Activated CD4-positive, alpha-beta T cell treated with anti-CD3 and anti-CD28 coated beads, Interleukin-2, amount 50 U/mL, for 1 hour (primary cell): ENCODE measurements at places on chromosomes 16 and 17.

DNA sequence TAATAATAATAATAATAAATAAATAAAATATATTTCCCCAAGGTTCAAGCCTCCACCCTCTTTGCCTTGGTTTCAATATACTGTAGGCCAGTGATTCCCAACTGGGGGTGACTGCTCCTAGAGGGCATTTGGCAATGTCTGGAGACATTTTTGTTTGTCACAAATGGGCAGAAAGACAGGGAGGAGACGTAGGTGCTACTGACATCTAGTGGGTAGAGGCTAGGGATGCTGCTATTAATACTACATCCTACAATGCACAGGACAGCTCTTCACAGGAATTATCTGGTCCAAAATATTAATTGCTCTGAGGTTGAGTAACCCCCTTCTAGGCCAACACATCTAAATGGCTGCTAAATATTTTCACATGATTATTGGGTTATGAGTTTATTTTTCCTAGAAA is 12.8 kb upstream of the PRR14 start:
- no peak for DNase-seq

GRCh38 chr17:62794666-62794971 is 13.5 kb downstream of the MARCHF10 start:
- DNase-seq = no peak

DNA sequence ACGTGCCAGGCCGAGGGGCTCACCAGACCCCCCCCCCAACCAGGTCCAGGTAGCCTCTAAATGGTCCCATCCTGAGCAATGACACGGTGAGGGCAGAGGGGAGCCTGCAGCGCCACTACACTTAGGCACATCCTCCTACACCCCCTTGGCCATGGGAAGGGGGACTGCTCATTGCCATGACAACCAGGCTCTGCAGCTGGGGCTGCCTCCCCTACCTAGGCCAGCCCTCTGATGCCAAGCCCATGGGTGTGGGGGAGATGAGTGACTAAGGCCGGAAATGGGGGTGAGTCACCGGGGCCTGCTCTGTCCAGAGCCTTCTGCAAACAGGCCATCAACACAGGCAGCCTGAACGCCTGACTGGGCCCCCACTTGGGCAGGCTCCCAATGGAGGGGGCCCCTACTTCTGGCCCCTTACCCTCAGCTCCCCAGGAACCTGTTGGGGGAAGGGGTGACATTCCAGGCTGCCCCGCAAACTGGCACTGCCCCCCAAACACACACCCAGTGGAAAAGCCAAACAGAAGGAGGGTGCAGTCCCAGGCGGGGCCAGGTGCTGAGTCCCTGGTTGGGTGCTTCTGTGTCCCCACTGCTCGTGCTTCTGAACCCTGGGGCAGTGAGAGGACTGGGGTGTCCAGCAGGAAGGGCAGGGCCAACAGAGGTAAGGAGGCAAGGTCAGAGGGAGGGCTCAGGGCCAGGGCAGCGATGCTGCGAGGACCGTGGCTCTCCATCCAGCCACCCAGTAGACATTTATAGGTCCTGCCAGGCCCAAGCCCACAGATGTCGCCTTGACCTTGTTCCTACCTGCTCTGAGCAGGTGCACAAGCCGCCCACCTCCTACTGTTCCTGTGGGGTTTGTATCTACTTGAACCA is 8.2 kb downstream of the PLCD3 start:
- no peak for DNase-seq

GRCh38 chr16:73915140-73915539 is 381.5 kb upstream of the PSMD7 start:
- DNase-seq = no peak

DNA sequence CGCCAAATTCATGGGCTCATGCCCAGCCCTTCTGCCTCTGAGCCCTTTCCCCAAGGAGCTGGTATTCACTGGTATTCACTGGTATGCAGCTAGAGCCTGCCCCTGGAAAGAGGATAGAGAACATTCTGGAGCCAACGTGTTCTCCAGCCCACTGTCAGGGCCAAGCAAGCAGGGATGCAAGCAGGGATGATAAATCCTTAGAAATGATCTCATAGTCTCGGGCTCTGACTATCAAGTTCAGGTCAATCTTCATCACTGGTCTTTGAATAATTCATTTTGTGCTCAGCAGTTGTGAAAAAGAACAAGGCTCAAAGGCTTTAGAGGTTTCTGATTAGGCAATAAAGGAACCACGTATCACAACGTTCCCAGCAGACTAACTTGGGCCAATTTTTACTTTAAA is 57.3 kb downstream of the CACNG5 start:
- DNase-seq = no peak

DNA sequence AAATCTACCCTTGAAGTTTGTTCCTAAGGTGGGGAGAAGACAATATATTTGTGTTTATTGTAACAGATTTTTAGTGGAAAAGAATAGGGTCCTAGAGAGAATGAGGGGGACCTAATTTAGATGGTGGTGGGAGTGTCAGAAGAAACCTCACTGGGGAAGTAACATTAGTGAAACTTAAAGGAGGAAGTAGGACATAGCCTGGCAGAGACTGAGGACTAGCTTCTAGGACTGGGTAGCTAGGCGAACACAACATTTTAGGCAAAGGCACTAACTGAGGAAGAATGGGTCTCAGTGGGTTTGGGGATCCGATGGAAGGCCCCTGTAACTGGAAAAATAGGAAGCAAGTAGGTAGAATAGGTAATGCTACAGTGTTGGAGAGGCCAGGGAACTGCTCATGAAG is 4.2 kb upstream of the ARL2BP start:
- no peak for DNase-seq

DNA sequence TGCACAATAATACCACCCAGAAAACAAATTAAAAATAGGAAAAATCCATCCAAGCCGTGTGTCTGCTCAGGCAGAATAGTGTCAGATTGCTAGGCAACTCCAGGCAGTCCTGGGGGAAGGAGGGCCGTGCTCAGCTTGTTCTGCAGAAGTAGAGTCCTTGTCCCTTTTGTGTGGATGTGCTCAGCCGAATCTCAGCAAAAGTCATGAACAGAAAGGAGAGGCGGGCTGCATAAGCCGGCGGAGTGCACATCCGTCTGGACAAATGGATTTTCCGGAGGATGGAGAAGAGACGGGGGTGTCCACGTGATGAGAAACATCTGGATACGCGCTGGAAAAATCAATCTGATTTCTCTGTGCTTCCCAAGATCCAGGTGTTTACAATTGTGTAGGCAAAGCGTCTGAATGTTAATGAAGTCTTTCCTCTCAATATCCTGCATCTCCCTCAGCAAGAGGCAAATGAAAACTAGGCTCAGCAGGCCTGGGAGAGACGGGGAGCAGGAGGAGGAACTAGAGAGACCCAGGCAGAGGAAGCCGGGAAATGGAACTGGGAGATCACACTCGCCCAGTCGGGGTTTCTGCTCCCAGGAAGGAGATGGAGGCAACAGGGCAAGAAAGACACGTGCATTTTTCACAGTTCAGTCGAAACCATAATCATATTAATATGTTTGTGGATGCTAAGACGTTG is 7.7 kb upstream of the RBFOX3 start:
- DNase-seq = no peak

DNA sequence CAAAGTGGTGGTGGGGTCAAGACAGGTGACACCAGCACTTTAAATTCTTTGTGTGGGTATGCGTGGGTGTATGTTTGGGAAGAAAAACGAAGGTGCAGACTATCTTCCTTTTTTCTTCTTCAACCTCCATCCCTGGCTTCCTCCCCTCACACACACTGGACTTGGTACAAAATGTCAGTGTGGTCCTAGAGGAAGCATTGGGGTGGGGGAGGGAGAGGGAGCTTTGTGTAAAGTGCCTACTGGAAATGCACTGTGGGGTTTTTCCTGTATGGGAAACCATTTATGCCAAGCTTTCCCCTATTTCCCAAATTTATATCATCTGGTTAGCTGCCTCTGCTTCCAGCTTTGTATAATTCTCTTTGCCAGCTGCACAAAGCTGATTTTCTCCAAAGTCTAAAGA is 44.4 kb downstream of the SLFN12L start:
- no peak for DNase-seq

GRCh38 chr16:16960785-16961184 is 510.0 kb downstream of the XYLT1 start:
- no peak for DNase-seq

DNA sequence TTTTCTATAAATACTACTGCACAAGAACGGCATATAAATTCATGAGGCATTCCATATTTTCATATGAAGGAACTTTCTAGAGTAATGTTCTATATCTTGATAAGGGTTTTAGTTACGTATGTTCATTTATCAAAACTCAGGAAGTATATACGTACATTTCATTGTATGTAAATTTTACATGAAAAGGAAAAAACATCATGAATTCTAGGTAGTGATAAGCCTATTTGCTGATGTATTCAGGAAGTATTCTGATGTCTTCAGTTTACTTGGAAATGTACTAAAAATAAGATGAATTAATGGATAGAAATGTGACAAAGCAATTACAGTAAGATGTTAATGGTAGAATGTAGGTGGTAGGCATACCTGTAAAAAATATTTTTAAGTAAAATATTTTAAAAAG is 4.7 kb downstream of the DGKE start:
- no peak for DNase-seq

- no peak for DNase-seq
These were observed 8.4 kb upstream of the SLC6A2 start for GRCh38 chr16:55647343-55647742.

DNA sequence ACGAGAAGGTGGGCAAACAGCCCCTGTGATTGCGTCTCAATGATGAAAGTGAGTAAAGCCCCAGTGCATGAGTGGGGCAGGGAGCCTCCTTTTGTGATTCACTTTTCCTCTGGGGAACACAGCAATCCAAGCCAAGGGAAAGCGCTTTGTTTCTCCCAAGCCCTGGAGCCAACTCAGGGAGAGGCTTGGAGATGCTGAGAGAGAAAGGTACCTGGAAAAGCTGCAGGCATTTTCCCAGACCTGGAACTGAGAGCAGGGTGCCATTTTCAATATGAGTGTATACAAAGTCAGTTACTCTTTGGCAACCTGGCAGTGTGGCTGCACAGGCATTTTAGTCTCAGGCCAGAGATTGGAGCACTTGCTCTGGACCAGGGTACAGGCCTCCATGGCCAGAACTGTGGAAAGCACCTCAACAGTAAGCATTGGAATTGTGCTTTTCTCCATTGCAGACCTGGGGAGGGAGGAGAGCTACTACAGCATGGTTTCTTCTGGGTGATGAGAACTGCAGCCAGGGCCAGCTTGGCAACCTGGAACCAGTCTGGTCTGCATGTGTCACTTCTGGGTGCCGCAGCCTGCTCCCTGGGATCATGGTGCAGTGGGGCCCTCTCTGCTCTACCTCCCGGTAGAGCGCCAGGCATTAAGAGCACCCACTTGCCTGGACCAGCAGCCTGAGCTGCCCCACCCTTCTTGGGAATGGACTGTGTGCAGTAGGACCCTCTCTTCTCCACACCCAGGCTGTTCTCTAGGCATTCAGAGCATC is 89.0 kb upstream of the CDH5 start:
- DNase-seq = no peak

GRCh38 chr17:49365667-49366066 is 3.6 kb upstream of the ZNF652 start:
- DNase-seq = peak; percentile 30

DNA sequence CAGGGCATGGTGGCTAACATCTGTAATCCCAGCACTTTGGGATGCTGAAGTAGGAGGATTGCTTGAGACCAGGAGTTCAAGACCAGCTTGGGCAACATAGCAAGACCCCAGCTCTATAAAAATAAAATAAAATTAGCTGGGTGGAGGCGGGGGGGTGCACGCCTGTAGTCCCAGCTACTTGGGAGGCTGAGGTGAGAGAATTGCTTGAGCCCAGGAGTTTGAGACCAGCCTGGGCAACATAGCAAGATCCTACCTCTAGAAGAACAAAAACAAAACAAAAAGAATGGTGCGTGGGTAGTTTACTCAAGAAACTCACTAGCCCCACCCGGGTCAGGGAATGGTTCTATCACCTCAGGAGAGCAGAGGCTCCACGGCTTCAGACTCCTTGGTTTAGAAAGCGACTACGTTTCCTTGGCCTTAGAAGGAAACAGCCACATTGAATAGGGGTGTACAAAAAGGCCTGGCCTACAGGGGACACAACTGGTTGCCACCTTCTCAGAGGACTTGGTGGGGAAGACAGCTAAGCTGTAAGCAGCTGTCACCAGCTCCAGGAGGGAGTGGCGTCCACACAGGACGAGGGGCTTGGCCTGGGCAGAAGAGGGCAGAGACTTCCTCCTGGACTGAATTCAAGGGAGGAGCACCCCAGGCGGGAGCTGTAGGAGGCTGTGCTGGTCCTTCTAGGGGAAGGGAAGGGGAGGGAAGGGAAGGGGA is 716 bp downstream of the TK1 start:
- DNase-seq = no peak

GRCh38 chr16:21666772-21667171 is 3.0 kb downstream of the OTOA start:
- no peak for DNase-seq

DNA sequence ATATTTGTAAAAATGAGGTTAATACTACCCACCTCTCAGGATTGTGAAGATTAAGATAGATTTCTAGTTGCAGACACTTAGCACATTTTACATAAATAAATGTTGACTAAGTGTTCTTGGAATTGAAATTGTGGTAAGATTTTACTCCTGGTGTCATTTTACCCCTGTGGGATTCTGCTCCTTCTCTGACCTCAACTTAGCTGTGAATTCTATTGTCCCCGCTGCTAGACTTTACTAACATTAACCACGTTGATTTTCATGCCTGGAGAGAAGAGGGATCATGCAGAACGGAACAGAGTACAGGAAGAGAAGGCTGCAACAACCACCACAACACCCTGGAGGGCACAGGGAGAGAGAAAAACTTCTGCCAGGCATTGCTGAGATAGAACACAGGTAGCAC is 2.1 kb upstream of the TOM1L1 start:
- DNase-seq = no peak

- DNase-seq = no peak
These were observed 281.0 kb upstream of the FOXF1 start for GRCh38 chr16:86229283-86229682.

DNA sequence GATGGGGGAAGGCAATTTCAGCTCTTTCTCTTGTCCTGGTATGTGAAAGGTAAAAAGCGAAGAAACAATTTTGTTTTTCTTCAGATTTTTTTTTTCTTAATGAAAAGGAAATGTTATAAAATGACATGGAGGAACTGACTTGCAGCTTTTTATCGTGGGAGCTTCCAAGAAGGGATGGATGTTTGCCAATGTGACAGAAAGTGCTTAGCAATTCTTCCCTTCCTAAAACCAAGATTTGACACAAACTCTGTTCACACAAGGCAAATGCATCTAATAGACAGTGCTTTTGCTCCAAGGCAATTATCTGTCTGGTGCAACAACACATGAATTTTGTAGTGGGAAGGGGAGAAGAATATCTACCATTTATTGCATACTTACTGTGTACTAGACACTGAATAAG is 988.5 kb downstream of the CDH11 start:
- no peak for DNase-seq
